Glomerular endothelial cell (primary cell): ENCODE measurements at places on chromosomes 16 and 17. TPM values are rescaled to one million over a fixed set of nuclear protein-coding genes. Genes with fewer than 3 reads are reported as not detected.

GRCh38 chr16:72910875-72911274 is 137.1 kb downstream of the ZFHX3 start:
- DNase-seq = no peak

- DNase-seq = no peak
These were observed at the start of gene CD300E for GRCh38 chr17:74623693-74624093. TSS of gene CD300E (minus strand) at chr17:74623738. CDS start at chr17:74623621, 117 bp downstream.

DNA sequence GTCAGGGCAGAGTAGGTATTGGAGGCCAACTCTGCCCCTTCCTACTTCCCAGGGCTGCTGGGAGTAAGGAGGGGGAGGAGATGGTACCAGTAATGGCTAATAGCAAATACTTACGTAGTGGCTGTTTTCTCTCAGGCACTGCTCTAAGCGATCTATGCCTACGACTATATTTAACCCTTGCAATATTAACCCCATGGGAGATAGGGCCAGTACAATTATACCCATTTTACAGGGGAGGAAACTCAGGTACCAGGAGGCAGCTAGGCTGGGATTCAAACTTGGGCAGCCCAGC is 50.6 kb downstream of the RMI2 start:
- DNase-seq = no peak

GRCh38 chr17:78661093-78661770 is 84.0 kb upstream of the DNAH17 start:
- no peak for DNase-seq

FBXW10 gene
- not detected in 2 replicates for total RNA-seq

GRCh38 chr17:66777689-66778225 is 57.2 kb upstream of the CACNG5 start:
- DNase-seq = no peak

VMO1 gene
- 0.44 TPM in 1 of 2 replicates, not detected in the other for total RNA-seq

FAM171A2 gene
- total RNA-seq = 25.0 and 28.9 TPM in 2 replicates

GH1 gene
- not detected in 2 replicates for total RNA-seq

GRCh38 chr17:7705269-7706255 is 560 bp downstream of the EFNB3 start:
- DNase-seq = no peak

- DNase-seq = no peak
These were observed 46.8 kb downstream of the SLC39A11 start for GRCh38 chr17:73045724-73046123.

GRCh38 chr16:54477714-54478113 is 191.1 kb upstream of the IRX3 start:
- no peak for DNase-seq

DNA sequence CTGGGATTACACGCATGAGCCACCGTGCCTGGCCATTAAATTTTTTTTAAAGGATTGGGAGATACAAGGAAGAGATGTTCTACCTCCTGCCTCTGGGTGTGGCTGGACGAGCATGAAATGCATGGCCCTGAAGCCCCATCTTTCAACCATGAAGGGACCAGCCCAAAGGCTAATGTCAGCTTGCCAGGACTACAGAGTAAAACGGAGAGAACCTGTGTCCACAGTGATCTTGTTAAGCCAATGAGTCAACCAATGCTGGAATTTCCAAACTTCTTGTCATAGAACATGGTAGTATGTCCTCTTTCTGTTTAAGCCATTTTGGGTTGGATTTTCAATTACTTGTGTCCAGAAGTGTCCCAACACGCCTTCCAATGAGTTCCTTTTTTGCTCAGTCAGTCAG is 71.3 kb downstream of the RTN4RL1 start:
- no peak for DNase-seq

DNA sequence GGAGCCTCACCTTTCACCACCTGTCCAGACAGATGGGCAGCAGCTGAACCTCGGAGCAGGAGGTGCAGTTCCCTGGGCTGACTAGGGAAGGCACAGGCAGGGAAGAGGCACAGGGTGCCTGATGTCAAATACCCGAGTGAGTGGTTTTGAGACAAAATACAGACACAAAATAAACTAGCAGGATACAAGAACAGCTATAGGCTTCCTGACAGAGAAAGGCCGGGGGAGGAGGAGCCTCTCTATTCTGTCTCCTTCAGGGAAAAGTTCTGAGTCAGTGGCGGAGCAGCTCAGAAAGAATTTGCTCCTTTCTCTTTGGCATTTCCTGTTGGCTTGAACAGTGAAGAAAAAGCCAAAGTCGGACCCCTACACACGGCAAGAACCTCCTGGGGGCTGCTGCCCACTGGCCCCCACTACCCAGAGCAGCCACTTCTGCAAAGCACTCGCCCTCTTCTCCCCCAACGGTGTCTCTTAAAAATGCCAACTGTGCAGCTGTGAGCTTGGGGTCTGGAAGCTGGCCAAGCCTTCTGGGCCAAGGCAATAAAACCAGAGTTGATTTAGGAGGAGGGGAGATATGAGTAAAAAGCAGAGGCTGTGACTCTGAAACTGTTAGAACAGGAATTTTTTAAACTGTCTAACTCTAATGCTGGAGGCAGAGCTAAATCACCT is 14.4 kb upstream of the FAAP100 start:
- peak; percentile 90 for DNase-seq

DNA sequence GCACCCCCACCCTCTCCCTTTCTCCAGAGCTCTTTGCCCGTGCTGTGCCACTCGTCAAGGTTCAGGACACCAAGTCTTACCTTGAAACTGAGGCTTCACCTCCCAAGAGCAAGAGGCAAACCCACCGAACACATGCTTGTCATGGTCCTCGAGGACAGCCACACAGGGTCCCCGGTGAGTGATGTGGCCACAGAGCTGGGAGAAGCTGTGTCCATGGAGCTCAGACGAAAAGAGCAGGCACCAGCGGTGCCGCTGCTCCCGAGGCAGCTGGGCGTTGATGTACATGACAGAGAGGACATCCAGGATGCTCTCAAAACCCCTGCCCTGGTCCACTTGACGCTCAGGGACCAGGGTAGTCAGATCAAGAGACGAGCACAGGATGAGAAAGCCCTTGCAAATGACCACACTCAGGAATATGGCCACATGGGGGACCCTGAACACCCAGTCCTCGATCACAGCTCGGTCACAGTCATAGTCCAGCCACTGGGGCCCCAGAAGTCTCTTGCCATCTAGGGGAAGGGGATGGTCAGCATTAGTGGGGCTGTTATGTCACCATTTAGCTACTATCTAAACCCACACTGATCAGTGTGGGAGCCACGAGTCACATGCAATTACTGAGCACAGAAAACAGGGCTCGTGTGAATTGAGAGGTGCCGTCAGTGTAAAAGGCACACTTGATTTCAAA is 17.8 kb downstream of the MEAK7 start:
- DNase-seq = no peak

DNA sequence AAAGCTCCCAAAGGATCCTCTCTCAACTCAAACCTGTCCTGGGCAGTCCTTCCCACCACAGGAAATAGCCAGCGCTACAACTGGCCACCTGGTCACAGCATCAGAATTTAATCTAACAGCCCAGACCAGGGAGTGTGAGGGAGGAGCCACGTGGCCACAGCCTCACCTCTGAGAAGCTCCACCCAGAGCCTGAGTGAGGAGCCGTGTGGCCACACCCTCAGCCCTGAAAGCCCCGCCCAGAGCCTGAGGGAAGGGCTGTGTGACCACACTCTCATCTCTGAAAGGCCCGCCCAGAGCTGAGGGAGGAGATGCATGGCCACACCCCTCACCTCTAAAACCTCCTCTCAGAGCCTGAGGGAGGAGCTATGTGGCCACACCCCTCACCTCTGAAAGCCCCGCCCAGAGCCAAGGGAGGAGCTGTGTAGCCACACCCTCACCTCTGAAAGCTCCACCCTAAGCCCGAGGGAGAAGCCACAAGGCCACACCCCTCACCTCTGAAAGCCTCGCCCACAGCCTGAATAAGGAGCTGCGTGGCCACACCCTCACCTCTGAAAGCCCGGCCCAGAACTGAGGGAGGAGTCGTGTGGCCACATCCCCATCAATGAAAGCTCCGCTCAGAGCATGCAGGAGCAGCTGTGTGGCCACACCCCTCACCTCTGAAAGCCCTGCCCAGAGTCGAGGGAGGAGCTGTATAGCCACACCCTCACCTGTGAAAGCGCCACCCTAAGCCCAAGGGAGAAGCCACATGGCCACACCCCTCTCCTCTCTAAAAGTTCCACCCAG is 28.6 kb downstream of the SLC38A8 start:
- no peak for DNase-seq

GRCh38 chr17:8188263-8188839 is 1.6 kb downstream of the BORCS6 start:
- no peak for DNase-seq

- DNase-seq = no peak
These were observed 21.8 kb upstream of the KIF19 start for GRCh38 chr17:74304184-74304583.

GRCh38 chr16:76705892-76706291 is 428.7 kb downstream of the CNTNAP4 start:
- DNase-seq = no peak

ARHGDIG gene
- 0.64 and 4.0 TPM in 2 replicates for total RNA-seq

GRCh38 chr16:27657811-27658210 is 107.9 kb downstream of the KATNIP start:
- no peak for DNase-seq
